SHP77 (cell line): ENCODE measurements at places on chromosomes 4 and X.

- DNase-seq: peak; percentile 26
Measured at GRCh38 chr4:109433205-109434006, at the start of gene SEC24B. Gene SEC24B (plus strand): TSS chr4:109433815. CDS start chr4:109433870, 55 bp downstream.

GRCh38 chr4:140472156-140472555 lies 25.9 kb downstream of the MGAT4D start:
- no peak for DNase-seq

GRCh38 chrX:17082831-17083230 lies 136.4 kb downstream of the REPS2 start:
- DNase-seq: no peak

DNA sequence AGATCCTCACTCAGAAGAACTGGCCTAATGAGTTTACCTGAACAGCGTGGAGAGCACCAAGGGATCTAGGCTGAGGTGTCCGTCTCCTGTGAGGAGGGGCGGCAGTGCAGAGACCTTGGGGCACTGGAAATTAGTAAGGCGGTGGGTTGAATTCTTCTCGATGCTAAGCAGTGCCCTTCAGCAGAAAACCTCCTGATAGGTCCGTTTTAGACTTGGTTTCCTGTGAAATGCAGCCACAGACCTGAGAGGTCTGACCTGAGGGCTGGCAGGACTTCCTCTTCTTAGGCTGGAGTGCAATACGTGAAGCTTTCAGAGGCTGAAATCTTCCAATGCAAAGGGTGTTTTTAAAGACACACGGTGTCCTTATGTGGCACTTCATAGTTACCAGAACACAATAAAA lies at the start of gene CLNK:
CLNK (minus strand) TSS at position 138 of the 400 bp plus-strand sequence. CDS start 16,899 bp downstream, outside the sequence.
- no peak for DNase-seq

DNA sequence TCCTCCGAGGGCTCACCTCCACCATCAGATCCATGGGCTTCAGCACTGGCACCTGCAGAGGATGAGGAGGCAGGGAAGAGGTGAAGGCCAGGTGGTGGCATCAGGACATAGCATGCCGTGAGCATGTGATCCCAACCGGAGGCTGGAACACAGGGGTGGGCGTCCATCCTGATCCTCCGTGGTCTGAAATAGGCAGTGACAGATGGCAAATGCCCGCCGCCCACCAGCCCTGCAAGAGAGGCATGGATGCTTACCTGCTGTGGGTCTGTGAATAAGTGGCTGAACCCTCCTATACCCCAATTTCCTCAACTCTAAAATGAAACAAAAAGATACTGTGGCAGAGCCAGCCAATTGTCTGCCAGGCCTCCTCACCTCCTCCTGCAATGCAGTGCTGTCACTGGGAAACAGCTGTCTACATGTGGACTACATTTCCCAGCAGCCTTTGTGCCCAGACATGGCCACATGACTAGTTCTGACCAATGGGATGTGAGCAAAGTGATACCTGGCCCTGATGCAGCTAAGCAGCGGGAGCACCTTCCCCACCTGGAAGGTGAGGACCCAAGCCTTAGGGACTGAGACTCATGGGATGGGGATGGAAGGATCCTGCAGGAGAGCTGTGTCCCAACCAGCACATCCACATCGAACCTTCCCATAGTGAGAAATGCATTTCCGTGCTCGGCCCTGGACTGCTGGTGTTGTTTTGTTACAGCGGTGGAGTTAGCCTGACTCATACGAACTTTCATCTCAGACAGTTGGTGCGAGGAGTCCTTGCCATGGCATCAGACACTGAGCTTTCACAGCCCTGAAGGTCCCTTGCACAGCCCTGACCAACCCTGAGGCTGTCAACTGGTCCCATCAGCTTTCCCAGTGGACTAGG lies 99.5 kb downstream of the PPP2R2C start:
- DNase-seq: no peak

DNA sequence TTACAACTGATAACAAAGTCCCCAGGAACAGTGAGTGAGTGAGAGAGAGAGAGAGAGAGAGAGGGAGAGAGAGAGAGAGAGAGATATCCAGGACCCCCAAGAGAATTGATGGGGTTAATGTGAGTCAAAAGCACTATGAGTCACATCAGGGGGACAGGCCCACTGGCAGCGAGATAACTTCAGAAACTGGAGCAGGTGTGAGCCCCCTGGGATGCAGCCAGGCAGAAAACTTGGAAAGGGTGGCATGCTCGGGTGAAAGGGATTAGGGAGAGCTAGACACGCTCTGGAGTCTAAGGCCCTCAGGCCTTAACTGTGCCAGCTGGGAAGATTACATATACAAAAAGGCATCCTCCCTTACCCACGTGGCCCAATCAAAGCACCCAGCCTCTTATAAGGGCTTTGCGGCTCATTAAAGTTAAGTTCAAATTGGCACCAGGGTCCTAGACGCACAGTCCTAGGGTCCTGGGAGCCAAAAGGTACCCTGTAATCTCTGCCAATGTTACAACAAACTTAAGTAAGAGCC lies 841 bp downstream of the ACOT9 start:
- no peak for DNase-seq

- no peak for DNase-seq
Measured at GRCh38 chrX:18889346-18890048, 94.4 kb downstream of the PHKA2 start.

DNA sequence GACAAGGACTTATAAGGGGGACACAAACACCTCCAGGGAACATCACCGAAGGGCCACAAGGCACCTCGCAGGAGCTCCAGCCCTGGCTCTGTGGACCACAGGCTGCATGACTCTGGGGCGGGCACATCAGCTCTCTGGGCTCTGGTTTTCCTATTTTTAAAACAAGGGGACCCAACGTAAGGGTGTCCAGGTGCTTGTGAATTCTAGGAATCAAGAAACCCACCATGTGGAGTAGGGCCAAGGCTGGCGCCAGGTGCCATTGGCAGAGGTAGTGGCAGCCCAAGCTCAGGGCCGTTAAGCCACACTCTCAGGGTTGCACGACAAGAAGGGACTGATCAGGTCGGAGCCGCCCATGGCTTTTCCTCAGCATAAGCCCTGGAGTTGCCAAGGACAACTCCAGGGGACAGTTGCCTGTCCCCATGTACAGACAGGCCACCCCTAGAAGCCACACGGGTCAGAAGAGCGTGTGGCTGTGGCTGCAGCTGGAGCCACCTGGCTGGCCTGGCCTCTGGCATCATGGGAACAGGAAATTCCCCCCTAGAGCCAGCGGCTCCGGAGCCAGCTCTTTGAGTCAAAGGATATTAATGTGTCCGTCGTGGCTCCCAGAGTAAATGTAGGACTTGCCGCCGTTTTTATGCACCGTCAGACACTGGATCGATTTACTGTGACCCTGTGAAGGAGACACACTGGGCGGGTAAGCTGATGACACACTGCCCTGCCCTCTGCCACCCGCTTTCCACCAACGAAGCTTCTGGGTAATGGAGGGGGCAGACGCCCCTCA lies 32.5 kb downstream of the WDR1 start:
- no peak for DNase-seq

GRCh38 chrX:150569155-150569477 lies 695 bp downstream of the MTM1 start:
- DNase-seq: no peak

DNA sequence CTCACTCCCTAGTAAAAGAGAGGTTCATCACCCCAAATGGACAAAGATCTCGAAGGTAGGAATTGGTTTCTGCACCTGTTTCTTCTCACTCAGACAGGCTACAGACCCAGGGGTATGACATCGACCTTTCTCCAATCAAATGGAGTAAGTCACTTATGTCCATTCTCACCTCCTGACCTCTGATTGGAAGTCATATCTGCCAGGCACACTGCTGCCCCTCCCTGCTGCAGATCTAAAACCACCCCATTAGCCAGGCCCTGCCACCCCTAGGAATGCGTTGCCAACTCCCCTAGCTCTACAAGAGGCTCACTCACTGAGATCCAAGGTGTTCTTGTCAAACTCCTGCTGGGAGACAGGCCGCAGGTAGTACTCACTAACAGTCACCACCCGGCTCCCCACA lies 6.8 kb downstream of the GPKOW start:
- DNase-seq: no peak

GRCh38 chr4:106034220-106034619 lies 138.9 kb downstream of the NPNT start:
- DNase-seq: no peak
